ENCODE measurements at places on chromosomes 3 and 15. TPM values are rescaled to one million over a fixed set of nuclear protein-coding genes. Genes with fewer than 3 reads are reported as not detected.

DNA sequence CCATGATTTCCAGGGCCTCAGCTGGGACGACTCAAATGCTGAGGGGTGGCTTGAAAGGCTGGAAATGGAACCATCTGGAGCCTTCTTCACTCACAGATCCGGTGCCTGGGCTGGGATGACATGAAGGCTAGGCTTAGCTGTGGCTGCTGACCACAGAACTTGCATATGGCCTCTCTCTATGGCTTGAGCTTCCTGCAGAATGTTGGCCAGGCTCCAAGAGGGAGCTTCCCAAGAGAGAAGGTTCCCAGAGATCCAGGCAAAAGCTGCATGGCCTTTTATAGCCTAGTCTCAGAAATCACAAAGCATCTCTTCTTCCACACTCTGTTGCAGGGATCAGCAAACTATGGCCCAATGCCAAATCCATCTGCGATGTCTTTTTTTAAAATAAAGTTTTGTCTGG lies 44.8 kb downstream of the GATM start:
- H3K36me3 ChIP-seq = no peaks in the 10 kb centered on the region
- no peaks in the 10 kb centered on the region for H3K27me3 ChIP-seq
- peak; percentile 54 for DNase-seq
- no peak overlapping the region for H3K27ac ChIP-seq
- no peaks in the 10 kb centered on the region for H3K4me1 ChIP-seq

- no peak for DNase-seq
- no peak overlapping the region for H3K27ac ChIP-seq
- H3K27me3 ChIP-seq = no peaks in the 10 kb centered on the region
- H3K4me1 ChIP-seq = no peaks in the 10 kb centered on the region
- H3K36me3 ChIP-seq = no peaks in the 10 kb centered on the region
These were observed 169.6 kb upstream of the GADL1 start for GRCh38 chr3:31064021-31064420.

DNA sequence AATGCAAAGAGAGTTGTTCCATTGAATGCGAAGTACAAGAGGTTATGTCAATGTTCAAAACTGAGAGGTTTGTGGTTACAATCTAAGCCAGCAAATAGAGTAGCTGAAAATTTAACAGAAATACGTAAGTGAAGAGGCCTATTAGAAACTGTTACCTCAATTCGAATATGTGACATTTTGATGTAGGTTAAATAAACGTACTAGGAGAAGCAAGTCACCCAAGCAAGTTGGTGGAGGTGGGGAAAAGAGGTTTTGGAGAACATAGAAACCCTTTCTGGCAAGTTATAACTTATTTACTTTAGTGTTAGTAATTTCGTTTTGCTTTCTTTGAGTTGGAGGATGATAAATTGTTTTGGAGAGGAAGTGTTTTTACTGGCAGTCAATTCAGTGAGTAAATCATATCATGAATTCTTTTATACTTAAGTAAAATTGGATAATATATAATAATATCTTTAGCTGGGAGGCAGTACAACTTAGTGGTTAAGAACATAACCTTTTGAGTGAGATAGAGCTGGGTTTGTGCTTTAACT lies 91.2 kb upstream of the NAALADL2 start:
- no peak overlapping the region for H3K4me3 ChIP-seq
- no peaks in the 10 kb centered on the region for H3K4me1 ChIP-seq
- H3K27ac ChIP-seq = no peak overlapping the region
- no peaks in the 10 kb centered on the region for H3K27me3 ChIP-seq
- no peak for DNase-seq

GRCh38 chr3:115351193-115351592 lies 204.1 kb upstream of the ZBTB20 start:
- no peak overlapping the region for H3K27ac ChIP-seq
- no peaks in the 10 kb centered on the region for H3K27me3 ChIP-seq
- no peaks in the 10 kb centered on the region for H3K36me3 ChIP-seq
- H3K4me1 ChIP-seq = no peaks in the 10 kb centered on the region

DNA sequence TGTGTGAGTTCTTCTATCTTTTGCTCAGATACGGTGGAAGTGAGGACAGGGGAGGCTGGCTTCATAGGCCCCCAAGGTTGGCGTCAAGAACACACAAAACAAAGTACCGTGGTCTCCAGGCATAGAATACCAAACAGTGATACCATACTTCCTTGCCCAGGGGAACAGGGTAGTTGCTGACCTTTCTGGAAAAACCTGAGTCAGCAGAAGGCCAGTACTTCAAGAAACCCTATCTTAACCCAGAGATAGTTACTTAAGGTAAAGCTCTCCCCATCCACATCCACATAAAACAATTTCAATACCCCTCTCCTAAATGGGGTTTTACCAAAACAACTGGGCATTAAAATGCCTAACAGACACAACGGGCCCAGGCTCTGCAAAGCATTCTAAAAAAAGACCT lies 29.6 kb upstream of the RPS17 start:
- no peaks in the 10 kb centered on the region for H3K27me3 ChIP-seq
- no peaks in the 10 kb centered on the region for H3K36me3 ChIP-seq
- H3K4me3 ChIP-seq = no peak overlapping the region
- no peak overlapping the region for H3K27ac ChIP-seq
- no peak for DNase-seq

The ERC2 gene
- 0.30 TPM for total RNA-seq

The LRRC2 gene
- 0.44 TPM for total RNA-seq

The INO80 gene
- 27.4 TPM for total RNA-seq
